ENCODE measurements at places on chromosomes 13 and 19.

DNA sequence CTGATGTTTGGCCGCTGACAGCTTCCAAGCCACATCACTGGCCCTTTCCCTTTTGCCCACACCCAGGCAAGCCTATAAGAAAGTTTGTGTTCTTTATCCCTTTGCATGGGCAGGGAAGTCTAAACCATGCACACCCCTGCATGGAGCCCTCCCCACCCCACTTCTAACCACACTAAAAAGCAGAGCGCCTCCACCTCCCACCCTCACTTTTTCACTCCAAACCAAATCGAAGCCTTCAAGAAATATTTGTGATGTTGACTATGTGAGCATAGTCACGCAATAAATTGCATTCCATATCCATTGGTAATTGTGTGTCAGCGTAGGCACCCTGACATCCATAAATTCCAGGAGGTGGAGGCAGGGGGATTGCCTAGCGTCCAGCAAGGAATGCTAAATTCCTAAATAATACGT is 104.4 kb upstream of the LSM14A start:
- DNase-seq: no peak

GRCh38 chr19:30388819-30389218 is 16.6 kb downstream of the ZNF536 start:
- DNase-seq: no peak

GRCh38 chr13:60837806-60838205 is 440.8 kb downstream of the TDRD3 start:
- no peak for DNase-seq

DNA sequence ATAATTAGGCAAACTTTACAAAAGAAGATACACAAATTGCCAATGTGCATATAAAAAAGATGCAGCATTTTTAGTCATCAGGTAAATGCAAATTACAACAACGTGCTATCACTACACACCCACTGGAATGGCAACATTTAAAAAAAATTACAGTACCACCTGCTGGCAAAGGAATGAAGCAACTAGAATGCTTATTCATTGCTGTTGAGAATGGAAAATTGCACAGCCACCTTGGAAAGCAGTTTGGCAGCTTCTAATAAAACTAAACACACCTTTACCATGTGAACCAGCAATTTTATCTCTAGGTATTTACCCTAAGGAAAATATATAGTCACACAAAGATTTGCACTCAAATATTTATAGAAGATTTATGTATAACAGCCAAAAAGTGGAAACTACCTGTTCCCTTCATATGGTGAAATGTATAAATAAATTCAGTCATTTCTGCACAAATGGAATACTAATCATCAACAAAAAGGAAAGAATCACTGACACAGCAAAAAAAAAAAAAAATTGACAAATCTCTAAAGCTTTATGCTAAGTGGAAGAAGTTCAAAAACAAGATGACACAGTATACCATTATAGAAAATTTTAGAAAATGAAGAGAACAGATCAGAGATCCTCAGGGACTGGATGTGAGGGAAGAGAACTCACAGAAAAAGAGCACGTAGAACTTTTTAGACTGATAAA is 30.3 kb downstream of the OXGR1 start:
- DNase-seq: no peak

DNA sequence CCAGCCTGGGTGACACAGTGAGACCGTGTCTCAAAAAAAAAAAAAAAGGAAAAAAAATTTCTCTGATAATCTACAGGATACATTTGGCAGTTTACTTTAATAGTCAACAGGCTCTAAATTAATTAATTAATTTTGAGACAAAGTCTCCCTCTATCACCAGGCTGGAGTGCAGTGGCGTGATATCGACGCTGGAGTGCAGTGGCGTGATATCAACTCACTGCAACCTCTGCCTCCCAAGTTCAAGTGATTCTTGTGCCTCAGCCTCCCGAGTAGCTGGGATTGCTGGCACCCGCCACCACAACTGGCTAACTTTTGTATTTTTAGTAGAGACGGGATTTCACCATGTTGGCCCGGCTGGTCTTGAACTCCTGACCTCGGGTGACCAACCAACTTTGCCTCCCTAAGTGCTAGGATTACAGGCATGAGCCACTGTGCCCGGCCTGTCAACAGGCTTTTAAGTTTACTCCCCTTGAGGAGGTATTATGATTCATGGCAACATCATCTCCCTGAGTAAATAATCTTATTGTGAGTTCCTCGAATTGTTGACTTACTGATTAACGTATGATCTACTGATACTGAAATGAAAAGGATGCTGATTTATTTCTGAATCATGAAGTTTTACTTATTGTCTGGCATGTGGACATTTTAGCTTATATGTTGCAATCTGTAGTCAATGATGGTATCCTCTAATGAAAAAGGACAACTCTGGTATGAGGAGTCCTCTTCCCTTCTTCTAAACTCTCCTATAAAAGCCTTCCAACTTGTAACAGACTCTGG is 21.3 kb upstream of the MTRF1 start:
- DNase-seq: no peak

- DNase-seq: no peak
Observed at GRCh38 chr13:111957913-111958450, 109.0 kb upstream of the SOX1 start.
